ENCODE measurements at places on chromosomes 1 and 21. TPM values are rescaled to one million over a fixed set of nuclear protein-coding genes. Genes with fewer than 3 reads are reported as not detected.

DNA sequence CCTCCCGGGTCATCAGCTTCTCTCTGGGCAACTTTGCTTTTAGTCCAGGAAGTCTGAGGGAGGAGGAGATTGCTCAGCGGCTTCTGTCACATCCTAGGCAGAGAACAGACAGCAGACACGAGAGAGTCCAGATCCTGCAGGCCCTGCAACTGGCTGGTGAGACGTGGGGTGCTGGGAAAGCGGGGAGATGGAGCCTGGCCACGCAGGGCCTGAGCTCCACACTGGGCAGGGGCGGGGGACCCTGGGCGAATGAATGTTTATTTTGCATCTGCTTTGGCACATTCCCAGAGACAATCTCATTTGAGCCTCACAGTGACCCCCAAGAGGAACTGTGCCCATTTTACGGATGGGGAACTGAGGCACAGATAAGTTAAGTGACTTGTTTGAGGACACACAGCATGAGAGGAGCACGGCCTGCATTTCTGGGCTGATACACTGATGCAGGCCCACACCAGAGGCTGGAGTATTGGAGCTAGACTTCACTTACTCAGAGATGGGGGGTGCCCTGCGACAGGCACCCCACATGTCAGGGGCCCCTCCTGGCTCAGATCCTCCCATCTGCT, 9.6 kb downstream of the C1orf167 start:
- DNase-seq: no peak

DNA sequence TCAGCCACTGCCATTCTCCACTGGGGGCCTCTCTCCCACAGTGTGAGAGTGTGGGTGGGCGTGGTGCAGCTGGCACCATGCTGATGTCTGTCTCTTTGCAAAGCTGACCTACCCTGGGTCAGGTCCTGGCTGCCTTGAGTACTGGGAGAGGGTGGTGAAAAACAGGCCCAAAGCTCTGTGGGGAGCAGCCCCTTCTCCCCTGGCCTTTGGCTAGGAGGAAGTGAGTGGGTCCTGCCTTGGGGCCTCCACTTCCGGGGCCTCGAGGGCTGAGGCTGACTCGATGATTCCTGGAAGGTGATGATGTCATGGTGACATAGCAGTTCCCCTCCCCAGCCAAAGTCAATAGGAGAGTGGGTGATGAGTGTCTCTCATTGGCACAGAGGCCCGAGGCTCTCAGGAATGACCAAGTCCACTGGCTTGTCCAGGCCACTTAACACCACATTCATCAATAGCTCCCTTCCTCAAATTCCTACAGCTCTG, 53.0 kb downstream of the IER5 start:
- no peak for DNase-seq

DNA sequence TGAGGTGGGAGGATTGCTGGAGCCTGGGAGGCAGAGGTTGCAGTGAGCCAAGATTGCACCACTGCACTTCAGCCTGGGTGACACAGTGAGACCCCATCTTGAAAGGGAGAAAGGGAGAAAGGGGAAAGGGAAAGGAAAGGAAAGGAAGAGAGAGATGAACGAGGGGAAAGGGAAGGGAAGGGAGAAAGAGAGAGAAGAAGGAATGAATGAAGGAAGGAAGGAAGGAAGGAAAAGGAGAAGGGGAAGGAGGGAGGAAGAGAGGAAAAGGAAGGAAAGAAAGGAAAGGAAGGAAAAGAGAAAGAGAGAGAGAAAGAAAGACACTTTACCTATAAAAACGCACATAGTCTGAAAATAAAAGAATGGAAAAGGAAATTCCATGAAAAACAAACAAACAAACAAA, 18.0 kb downstream of the ZNF695 start:
- no peak for DNase-seq

- no peak for DNase-seq
Measured at GRCh38 chr1:20325407-20325843, 34.8 kb downstream of the VWA5B1 start.

DNA sequence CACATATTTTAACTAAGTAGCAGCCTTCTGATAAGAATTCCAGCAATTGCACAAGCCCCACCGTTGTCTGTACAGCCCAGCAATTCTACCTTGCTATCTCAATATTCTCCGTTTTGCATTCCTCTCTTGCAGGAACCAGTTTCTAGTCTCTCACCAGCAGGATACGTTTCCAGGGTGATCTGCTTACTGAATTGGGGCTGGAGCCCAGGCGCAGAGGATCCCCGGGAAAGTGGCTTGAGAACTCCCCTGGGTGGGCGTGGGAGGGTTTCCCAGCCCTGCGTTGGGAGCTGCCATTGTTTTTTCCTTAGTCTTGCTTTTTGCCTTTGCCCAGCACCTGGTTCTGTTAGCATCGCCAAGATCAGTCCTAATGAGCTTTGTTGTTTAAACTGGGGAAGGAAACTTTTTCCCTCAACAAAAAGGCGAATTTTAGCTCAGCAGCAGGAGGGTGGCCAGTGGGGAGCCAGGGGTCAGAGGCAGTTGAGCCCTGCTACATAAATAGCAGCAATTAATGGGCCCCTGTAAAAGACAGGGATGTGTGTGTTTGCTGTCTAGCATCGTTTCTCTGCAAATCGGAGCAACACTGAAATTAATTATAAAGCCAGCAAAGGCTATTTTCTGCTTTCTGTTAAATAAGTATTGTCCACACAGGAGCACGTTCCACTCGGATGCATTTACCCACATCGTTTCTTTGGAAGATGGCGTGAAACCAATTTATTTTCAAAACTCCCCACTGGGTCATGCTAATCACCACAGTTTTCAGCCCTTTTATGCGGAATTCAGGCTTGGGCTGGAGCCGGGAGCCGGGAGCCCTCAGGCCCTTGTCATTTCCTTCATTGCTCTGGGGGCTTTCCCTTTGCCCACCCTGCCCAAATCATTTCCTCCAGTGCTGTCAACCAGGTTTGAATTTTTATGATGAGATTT, 36.6 kb downstream of the HUNK start:
- no peak for DNase-seq

DNA sequence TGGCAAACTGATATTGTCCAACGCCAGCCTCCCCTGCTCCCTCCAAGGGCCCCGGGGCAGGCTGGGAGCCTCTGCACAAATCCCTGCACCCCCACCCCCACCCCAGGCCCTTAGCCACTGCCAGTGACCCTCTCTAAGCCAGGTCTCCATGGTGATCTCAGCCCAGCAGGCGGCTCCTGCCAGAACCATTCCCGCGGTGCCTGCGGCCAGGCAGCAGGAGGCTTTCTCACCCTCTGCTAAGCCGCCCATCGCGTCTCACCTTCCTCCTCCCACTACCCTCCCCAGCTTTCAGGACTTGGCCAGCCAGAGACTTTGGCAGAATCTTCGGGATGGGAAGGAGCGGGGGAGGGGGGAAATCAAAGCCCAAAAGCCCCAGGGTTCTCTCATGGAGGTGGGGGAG, 46.8 kb upstream of the WASF2 start:
- peak; percentile 46 for DNase-seq

GRCh38 chr1:237316352-237316751, 274.4 kb downstream of the RYR2 start:
- no peak for DNase-seq

The RHBDL2 gene
- polyA plus RNA-seq: 0.32 TPM

The SLC6A9 gene
- polyA plus RNA-seq: 17.3 TPM
